NCI-H1105 (cell line): ENCODE measurements at places on chromosomes 2 and 18.

DNA sequence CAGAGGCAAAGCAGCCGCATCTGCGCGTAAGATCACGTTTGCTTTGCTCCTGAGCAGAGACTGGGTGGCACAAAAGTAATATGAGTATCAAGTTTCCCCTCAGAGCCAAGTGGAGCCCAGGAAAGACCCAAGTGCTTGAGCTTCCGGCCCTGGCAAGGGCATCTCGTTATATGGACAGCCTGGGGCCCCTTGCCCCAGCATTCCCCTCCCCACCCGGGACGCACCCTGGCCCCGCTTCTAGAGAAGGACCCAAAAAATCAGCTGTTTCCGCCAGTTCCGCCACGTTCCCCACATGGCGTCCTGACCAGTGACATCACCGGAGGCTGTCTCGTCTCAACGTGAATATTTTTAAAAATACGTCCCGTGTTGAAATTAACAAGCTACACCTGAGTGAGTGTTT lies 135.1 kb downstream of the NFATC1 start:
- DNase-seq: no peak

DNA sequence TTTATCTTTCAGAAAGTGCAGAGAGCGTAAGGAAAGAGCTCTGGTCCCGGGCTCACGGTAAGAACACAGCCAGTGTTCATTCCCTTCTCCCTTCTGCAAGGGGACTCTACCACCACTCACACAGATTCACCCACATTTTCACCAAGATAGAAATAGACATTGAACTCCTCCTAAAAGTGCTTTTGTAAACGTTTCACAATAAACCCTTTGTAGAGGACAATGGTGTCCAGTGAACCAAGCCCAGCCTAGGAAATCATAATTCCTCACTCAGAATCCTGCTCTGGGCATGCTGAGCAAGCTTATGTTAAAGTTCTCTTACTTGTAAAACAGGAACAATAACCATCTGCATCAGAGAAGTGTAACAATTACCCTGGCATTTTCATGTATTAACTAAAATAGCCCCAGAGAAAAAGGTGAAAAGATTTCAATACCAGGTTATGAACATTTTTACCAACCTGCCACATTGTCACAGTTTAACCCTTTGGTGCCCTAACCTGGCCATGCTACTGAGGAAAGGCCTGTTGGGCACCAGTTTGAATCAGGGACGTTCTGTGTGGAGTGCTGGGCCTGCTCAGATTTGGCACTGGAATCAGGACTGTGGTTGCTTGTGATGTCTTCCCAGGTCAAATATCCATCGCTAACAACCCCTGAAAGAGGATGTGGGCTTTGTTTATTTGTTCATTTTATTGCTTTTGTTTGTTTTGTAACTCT lies 22.5 kb upstream of the NDUFV2 start:
- DNase-seq: no peak

GRCh38 chr2:25894135-25894830 lies 16.0 kb upstream of the ASXL2 start:
- no peak for DNase-seq

DNA sequence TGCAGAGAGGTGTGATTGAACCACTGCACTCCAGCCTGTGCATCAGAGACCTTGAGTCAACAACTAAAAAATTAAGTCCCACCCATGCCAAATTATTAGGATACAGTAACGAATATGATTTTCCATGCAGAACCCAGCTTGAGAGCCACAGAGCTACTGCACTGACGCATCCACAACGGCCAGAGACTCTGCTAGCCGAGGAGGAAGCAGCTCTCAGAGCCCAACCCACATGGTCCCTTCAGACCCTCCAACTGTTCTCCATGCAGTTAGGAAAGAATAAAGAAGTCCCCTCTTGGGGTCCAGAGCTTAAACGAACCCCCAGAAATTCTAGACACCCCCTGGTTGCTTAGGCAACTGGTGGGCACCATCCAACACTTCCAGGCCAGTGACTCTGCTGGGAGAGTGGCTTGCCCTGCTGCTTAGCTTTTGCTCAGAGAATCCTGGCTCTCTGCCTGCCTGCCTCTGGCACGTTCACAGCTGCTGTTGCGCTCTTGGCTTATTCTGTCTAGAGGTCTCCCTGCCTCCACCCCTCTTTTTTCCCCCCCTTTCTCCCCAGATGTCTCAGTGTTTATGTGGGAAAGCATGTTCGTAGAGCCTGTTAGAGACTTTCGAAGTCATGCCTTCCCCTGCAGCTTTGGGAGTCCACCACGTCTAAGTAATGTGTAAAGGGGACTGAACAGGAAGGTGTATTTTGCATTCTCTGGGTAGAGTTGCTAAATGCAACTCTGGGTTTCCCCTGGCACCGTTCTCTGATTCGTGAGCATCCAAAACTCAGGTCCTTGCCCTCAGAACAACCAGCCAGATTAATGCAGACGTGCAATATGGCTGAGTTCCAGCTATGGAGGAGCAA lies 26.0 kb upstream of the SP3 start:
- DNase-seq: peak; percentile 65

- DNase-seq: no peak
Observed at GRCh38 chr2:8870441-8870840, 33.0 kb upstream of the KIDINS220 start.

- no peak for DNase-seq
Observed at GRCh38 chr2:150729495-150729955, 242.1 kb upstream of the RND3 start.

- DNase-seq: no peak
Observed at GRCh38 chr2:212962691-212963090, 188.7 kb downstream of the IKZF2 start.

- peak; percentile 1 for DNase-seq
Observed at GRCh38 chr2:15984368-15985255, 44.3 kb downstream of the MYCN start.

DNA sequence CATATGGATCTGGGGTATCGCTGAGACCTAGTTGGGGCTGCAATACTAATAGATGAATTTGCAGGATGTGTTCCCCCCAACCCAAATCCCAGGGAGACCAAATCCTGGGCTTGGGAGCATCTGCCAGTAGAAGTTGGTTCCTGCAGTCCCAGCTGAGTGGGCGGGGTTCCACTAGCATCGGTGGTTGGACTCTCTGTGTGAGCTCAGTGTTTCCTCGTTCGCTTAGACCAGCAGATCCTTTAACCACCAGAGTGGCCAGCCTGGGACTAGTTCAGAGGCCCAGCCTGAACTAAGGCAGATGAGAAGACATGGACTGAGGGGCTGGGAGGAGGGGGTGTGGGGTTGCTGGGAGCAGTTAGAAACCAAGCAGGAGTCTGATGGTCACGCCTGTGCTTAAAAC lies 40.7 kb downstream of the PCARE start:
- no peak for DNase-seq
